ENCODE measurements at places on chromosomes 13 and 19.

- DNase-seq, result no peak
Measured at GRCh38 chr13:70218618-70219017, 110.4 kb upstream of the KLHL1 start.

- no peak for DNase-seq
Measured at GRCh38 chr19:30734669-30735068, 362.5 kb downstream of the ZNF536 start.

GRCh38 chr13:95536632-95537241 lies 15.8 kb upstream of the CLDN10 start:
- peak; percentile 9 for DNase-seq

DNA sequence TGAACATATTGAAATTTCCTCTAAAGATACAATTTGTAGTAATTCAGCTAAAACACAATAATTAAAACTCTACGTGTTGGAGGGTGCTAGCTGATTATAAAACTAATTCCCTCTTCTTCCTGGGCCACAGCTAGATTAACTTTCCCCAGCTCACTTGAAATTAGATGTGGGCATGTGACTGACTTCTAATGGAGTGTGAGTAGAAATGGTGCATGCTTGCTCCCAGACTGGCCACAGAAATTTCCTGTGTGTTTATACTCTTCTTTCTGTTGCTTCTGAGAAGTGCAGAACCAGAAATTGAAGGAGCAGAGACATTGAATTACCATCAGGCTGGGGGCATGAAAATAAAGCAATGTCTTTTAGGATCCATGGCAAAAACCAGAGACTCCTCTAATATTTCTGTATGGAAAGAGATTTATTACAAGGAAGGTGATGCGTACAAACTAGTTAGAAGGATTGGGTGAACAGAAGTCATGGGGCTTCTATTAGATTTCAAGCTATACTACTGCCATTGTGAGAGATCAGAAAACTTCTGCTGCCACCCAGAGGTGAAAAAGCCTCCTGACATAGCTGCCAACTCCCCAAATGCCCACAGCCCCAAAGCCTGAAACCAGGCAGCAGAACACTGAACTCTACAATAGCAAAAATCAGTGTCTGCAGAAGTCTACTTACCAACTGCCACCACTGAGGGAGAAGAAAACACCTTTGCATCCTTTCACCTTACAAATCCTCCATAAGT lies 379.2 kb upstream of the MIR17HG start:
- no peak for DNase-seq

All from NCI-H774 (cell line).